ENCODE measurements at places on chromosomes 4 and X.
A peak's percentile ranks its signal among the peaks of the same experiment; 100 is the strongest.

- DNase-seq: no peak
Measured at GRCh38 chr4:140595065-140595464, 26.3 kb upstream of the UCP1 start.

- DNase-seq: no peak
Measured at GRCh38 chr4:131650951-131651350, 1498.1 kb upstream of the PCDH10 start.

DNA sequence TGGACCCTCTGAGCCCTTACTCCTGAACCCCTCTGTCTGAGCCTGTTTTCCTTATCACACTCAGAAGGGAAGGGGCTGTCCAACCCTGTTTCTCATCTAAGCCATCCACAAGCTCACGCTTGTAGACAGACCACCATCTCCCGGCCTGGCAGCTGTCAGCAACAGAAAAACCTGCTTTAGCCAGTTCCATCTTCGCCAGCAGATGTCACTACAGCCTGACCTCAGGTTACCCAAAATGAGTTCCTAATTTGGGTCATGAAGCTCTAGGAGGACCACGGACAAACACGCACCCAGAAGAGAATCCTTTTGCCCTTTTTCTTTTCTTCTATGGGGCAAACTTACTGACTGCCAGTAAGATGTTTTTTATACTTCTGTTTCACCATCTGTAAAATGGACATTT is 445.4 kb downstream of the BCOR start:
- DNase-seq: peak; percentile 22

DNA sequence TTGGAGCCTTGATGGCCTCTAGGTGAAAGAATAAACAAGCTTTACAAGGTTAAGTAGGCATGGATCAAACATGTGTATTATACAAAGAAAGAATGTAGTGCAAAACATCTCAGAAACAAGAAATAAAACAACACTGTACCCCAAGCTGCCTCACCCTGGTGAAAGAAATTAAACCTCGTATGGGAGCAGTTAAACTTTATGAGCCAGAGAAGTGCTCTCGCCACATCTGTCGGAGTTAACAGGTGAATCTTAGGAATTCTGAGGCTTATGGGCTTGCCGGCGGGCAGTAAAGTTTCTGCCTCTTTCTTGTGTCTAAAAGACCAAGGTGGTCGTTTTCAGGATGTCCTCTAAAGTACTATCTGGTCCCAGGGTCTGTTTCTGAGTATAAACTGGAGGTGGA is 34.0 kb upstream of the ARSH start:
- DNase-seq: no peak

Measured in heart left ventricle (tissue), 16 donors.